WERI-Rb-1 (cell line): ENCODE measurements at places on chromosomes 4 and X.
A peak's percentile ranks its signal among the peaks of the same experiment; 100 is the strongest.

DNA sequence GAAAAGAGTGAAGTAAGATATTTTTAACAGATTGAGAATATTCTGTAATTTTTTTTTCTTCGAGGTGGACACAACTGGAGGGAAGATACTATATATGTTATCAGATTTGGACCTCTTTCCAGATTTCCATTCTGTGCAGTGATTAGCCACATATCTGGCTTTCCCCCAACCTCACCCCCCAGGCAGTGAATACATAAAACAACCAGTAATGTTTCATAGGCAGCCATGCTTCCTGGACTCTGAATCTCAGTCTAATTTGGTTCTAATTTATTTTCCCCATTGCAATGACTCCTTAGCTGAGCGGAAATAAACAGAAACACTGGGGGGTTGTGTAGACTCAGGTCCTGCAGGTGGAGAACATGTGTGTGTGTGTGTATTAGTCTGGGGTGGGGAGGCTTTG is 226.5 kb downstream of the FBXW7 start:
- no peak for DNase-seq

GRCh38 chr4:8241895-8242696 is 27.5 kb upstream of the HTRA3 start:
- DNase-seq, result peak; percentile 93

DNA sequence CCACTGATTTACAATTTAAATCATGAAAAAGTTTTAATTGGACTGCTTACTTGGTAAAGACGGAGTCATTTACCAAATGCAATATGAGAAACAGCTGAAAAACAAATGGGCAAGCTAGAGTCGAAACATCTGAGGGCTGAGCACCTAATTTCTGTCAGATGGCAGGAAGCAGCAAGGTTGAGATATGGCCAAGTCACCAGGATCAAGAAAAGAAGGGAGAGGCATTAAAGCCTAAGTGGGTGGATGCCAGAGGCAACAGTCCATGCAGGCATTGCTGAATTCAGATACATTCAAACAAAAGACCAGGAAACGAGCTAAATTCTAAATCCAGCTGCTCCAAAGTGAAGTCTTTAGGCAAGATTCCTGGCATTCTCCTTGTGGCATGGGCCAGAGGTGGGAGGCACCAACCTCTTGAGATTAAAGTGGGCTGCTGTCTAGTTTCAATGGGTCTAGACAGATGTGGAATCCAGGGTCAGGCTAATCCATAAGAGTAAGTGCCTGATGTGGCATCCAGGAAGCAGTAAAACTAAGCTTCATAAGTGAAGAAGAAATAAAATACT is 8.0 kb upstream of the ARSJ start:
- no peak for DNase-seq

- DNase-seq, result peak; percentile 65
Observed at GRCh38 chr4:82124932-82125786, 248.6 kb downstream of the HNRNPD start.

- DNase-seq, result no peak
Observed at GRCh38 chr4:111602848-111603247, 542.4 kb upstream of the FAM241A start.
